ENCODE measurements at places on chromosomes 4 and X.
A peak's percentile ranks its signal among the peaks of the same experiment; 100 is the strongest.

- no peak for DNase-seq
Measured at GRCh38 chr4:72689923-72690322, 120.9 kb upstream of the ADAMTS3 start.

DNA sequence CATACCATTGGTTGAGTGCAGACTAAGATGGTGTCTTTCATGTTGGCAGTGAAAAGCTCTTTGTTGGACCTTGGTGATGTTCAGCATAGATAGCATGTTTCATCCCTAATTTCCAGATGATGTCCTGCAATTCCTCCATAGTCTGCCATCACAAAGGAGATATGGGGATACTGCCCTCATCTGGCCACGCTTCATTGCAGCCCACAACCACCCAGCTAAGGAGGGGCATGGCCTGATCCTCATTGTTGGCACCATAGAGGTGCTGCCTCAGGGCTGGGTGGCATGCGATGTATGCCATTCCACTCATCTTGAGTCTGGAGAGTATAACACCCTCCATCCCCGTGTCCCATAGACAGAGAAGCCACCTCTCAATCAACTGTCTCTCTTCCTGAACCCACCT is 31.5 kb upstream of the NUDT6 start:
- DNase-seq = no peak

GRCh38 chr4:101066626-101067170 is 280.6 kb downstream of the PPP3CA start:
- DNase-seq = no peak

DNA sequence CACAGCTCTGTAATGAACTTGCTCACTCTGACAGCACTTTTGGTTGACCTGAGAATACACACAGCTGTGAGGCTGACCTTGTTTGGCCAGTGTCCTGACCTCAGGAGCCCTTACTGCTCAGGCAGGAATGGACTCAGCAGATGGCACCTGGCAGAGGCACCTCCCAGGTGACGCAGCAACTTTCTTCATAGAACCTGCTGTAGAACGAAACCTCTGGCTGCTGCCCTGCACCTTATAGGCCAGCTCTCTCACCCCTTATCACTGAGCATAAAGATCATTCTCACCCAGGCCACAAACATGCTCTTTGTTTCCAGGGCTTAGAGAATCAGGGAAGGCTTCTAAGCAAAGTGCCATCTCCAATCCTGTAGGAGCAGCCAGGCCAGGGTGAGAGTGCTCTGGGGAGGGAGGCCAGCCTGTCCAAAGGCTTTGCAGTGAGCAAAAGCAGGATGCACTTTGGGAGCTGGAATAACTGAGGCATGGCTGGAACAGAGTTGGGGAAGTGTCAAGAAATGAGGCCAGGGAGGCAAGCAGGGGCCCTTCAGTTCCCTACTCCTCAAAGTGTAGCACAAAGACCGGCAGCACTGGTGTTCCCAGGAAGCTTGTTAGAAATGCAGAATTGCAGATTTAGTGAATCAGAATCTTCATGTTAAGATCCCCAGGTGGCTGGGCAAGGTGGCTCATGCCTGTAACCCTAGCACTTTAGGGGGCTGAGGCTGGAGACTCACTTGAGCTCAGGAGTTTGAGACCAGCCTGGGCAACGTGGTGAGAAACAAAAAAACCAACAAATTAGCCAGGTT is 13.3 kb upstream of the CENPU start:
- DNase-seq = peak; percentile 72

DNA sequence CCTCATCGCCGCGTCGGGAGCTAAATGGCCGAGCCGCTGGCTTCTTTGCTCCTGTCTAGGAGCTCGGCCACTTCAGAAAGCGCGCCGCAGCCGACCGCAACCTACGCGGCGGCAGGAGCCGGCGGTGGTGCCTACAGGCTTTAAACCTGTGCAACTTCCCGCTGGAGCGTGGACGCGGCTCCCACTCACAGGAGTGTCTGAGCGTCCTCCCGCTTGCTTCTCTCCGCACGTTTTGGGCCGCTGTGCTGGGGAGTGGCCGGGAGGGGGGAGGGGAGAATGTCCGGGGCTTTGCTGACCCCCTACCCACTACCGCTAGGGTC is 1.0 kb downstream of the NHSL2 start:
- no peak for DNase-seq

- no peak for DNase-seq
Measured at GRCh38 chr4:3096202-3096601, 21.7 kb downstream of the HTT start.

DNA sequence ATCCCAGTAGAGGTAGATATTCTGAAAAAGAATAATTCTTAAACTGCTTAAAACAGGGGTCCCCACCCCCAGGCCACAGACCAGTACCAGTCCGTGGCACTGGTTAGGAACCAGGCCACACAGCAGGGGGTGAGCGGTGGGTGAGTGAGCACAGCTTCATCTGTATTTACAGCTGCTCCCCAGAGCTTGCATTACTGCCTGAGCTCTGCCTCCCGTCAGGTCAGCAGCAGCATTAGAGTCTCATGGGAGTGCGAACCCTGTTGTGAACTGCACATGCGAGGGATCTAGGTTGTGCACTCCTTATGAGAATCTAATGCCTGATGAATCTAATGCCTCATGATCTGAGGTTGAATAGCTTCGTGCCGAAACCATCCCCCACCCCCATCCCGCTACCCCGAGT is 76.8 kb downstream of the FAM114A1 start:
- no peak for DNase-seq

DNA sequence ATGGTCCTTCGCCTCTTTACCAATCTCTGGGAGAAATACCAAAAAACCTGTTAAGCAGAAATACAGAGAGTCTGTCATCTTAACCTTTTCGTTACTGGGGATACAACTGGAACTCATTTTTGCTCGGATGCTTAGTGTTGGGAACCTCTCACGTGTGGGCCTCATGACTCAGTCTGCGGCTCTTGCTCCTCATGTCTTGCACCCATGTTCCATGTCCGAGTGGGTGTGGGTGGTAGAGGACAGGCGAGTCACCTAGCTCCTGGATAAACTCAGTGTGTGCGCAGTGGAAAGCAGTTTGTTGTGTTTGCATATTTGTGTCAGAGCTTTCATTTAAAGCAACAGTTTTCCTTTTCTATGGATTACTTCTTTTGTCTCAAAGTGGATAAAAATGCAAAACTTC is 70.6 kb downstream of the TNIP2 start:
- DNase-seq = no peak

DNA sequence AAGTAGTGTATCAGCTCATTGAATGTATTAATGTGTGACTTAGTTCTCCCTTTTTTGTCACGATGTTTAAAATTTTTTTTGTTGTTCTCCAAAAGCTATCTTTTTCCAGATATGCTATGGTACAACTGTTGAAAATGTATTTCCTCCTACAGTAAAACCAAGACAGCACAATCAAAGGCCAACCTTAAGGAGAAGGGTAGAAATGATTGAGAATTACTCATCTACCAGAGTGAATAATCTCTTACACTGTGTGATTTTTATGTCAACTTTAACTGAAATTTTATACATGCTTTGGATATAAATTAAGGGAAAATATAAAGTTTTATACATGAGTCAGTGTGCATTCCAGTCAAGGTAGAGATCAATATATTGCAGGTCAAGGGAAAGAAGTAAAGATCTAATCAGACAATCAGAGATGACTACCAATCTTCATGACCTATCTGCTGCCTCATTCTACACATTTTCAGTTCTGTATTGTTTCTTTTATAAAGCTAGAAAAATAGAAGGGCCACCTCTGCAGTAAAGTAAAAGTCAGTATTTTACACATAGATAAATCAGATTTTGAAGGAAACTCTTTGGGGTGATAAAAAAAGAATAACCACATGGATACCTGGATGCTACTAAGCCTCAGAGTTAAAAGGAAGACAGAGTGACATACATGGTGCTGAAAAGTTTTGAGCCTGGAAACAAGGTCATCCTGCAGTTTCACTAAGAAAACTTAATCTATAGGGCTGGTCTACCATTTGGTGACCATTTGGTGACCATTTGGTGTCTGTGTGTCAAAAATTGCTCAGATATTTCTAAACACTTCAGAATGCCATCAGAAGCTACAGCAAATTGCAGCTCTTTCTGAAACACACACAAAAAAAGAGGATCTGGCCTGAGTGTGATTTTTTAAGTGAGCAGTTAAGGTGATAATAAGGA is 1.6 kb downstream of the FAM13A start:
- no peak for DNase-seq

DNA sequence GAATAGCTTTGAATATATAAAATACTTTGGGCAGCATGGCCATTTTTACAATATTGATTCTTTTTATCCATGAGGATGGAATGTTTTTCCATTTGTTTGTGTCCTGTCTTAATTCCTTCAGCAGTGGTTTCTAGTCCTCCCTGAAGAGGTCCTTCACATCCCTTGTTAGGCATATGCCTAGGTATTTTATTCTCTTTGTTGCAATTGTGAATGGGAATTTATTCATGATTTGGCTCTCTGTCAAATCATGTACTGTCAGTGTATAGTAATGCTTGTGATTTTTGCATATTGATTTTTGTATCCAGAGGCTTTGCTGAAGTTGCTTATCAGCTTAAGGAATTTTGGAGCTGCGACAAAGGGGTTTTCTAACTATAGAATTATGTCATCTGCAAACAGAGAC is 18.5 kb downstream of the UGT2B15 start:
- no peak for DNase-seq

GRCh38 chr4:18318682-18319388 is 297.3 kb upstream of the LCORL start:
- DNase-seq = no peak

- no peak for DNase-seq
Measured at GRCh38 chr4:72714482-72715279, 145.7 kb upstream of the ADAMTS3 start.

DNA sequence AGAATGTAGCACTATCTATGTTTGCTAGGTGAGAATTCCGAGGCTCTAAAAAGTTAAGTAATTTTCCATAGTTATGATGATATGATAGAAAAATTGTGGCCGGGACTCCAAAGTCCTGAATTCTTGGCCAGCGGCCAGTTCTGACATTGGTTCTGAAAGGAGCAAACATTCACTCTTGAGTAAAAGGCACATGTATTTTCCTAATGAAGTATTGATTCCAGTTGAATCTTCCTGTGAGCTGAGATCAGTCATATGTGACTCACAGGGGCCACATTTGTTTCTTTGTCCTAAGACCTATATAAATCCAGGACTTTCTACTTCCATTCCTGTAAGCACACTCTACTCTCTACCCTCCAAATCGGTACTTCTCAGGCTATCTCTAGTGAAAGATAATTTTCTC is 349.9 kb downstream of the BMPR1B start:
- no peak for DNase-seq

DNA sequence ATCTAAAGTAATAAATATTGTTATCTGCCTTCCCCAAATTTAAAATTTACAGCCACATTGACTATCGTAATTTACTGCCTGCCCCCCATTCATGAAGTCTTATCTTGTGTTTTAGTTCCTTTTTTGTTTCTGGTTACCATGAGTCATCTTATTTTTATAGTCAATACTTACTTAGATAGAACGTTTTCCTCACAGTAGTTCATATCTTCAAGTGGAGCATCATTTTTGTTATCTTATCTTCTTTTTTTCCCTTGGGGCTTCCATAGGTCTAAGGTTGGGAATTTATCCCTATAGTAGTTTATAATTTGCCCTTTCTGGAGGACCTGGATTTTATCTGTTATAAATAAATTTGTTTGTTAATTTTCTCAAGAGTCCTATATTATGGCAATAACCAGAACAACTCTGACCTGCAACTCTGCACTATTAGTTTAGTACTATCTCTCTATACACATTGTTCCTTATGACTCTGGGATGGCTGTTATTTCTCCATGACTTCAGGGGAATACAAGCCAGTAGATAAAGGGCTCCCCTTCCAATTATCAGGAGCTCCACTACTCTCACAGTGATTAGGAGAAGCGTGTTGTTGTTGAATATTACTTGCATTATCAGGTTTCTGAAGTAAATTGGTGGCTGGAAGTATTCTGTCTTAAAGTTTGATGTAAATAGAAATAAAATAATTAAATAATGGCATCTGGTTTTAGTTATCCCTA is 330.6 kb downstream of the GALNTL6 start:
- DNase-seq = no peak

DNA sequence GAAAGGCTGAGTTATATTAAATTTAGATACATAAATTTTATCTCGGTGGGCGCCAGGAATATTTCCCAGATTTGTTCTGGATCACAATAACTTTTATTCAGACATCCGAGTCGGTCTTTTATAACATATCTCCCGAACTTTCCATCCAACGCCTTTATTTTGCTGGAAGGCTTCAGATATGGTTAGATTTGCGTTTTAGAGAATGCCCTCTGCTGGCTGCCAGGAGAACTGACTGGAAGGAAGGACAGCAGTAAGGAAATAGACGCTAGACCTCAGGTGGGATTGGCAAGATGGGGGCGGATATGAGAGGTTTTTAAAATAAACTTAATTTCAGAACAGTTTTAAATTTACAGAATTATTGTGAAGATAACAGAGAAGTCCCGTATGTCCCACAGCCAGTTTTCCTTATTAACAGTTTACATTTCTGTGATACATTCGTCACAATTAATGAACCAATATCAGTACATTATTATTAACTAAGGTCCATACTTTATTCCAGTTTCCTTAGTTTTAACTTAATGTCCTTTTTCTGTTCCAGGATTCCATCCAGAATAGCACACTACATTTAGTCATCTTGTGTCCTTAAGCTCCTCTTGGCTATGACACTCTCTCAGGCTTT is 4.6 kb upstream of the KANTR start:
- no peak for DNase-seq

DNA sequence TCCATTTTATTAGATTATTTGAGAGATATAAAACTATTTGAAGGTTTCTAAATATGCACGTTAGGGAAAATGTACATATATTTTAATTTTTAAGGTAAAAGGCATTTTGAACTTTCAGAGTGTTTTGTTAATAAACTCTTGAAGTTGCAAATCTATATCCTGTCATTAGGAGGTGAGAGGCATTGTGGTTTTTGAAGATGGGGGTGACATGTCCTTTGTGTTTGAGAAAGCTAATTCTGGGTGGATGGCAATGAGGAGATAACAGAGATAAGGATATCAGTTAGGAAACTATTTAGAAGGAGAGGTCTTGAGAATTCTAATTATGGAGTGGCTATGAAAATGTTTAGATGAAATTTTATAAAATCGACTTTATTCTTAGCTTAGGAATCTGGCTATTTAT is 6.1 kb downstream of the STIM2 start:
- no peak for DNase-seq

GRCh38 chr4:28702571-28702970 is 1841.9 kb downstream of the STIM2 start:
- no peak for DNase-seq

DNA sequence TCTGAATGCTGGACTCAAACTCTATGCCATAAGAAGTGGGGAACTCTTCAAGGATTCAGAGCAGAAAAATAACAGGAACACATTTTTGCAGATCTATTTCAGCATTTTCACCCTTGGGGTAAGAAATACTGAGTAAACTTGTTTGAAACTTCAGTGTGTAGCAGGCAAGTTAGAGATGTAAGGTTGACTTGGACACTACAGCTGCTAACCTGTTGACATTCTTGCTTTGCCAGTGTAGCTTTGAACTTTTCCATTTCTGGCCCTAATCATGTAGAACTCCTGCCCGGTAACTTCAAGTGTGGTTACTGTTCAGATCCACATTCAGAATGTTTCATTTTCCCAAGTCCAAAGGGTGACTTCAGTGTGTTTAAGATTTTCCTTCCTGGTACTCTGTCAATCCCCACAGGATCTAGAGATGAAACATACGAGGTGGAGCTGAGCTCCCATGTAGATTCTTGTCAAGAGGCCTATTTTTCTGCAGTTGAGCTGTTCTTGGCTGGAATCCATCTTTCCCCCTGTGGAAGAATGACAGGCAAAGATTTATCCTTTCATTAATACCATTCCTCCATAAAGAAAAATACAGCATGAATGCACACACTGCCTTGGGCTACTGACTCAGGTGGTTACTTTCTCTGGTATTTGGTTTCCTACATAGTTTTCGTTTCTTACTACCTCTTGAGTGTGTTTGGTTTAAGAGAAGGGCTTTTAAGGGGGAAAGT is 34.1 kb downstream of the FHDC1 start:
- no peak for DNase-seq

GRCh38 chr4:174505892-174506291 is 16.4 kb downstream of the HPGD start:
- DNase-seq = no peak
